Small intestine (tissue), 16 donors: ENCODE measurements at places on chromosomes 1 and 21. TPM values are rescaled to one million over a fixed set of nuclear protein-coding genes. Genes with fewer than 3 reads are reported as not detected.

Gene HSD3B1
- not detected for polyA plus RNA-seq

Gene CGN
- polyA plus RNA-seq = 201 TPM

Gene SNRNP40
- 44.3 TPM for polyA plus RNA-seq

Gene CFHR2
- polyA plus RNA-seq = not detected

Gene CENPF
- under 0.01 TPM for polyA plus RNA-seq

Gene TMOD4
- polyA plus RNA-seq = not detected

Gene ST6GALNAC3
- polyA plus RNA-seq = 4.7 TPM

Gene AMY2B
- 33.3 TPM for polyA plus RNA-seq

Gene S1PR1
- polyA plus RNA-seq = 0.45 TPM

Gene RSPH1
- 11.2 TPM for polyA plus RNA-seq
